ENCODE measurements at places on chromosomes 7 and 10. TPM values are rescaled to one million over a fixed set of nuclear protein-coding genes. Genes with fewer than 3 reads are reported as not detected.

DNA sequence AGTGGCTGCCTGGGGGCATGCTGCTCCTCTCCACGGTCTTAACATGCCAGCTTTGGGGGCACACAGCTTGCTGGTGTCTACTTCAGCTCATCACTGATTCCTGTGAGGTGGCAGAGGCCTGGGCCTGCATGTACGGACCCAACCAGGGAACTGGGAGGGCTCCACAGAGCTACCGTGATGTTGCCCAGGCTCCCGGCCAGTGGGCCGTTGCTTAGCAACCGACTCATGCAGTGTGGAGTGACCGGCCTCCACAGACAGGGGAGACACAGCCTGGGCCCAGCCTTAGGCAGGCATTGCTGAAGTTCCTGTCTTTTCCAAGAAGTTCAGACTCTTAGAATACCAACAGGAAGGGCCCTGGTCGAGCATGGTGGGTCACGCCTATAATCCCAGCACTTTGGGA lies 25.8 kb upstream of the SH2B2 start:
- no peak for DNase-seq
- no peaks in the 10 kb centered on the region for H3K27me3 ChIP-seq
- no peaks in the 10 kb centered on the region for H3K36me3 ChIP-seq
- H3K4me3 ChIP-seq, result no peak overlapping the region
- H3K4me1 ChIP-seq, result no peaks in the 10 kb centered on the region
- H3K27ac ChIP-seq, result no peak overlapping the region

DNA sequence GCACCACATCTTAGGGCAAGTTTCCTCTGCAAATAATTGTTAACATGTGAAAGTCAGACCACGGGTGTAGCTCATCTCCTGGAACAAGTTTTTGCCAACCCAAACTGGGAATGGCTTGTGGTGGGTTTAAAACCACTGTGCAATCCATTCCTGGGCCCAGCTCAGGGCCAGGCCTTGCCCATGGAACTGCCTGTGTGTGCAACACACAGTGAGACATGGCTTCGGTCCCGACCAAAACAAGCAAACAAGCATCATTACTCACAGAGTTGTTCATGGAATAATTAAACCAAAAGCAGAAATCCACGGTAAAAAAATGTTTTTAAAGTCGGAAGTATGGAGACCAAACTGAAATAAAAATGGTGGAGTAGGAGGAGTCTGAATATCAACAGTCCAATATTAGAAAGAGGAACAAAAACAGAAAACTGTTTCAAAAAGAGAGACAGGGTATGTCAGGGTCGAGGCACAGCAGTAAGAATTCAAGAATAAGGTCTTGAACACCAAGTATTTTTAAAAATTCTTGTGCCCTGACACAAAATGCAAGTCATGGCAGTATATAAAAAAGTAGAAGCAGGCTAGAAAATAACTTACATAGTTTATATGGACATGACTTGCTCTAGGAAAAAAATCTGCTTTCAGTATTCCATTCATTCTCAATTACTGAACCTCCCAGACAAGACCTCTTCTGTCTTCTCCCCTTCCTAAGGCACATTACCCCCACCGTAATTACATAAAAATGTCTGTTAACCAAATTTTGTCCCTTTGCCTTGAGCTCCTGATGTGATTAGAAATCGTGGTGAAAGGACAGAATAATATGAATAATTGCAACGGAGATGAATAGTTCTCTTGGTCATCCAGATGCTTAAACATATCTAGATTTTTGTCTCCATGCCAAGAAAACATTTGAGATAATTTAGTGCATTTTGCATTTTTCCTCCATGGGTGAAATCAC lies 88.4 kb downstream of the FAS start:
- no peaks in the 10 kb centered on the region for H3K27me3 ChIP-seq
- H3K36me3 ChIP-seq, result no peaks in the 10 kb centered on the region
- DNase-seq, result no peak
- no peak overlapping the region for H3K4me3 ChIP-seq

GRCh38 chr10:97425964-97426775 lies at the start of gene PGAM1:
Gene PGAM1, plus strand, starts transcription at chr10:97426191. Its CDS starts 117 bp downstream, at chr10:97426308.
- no peaks in the 10 kb centered on the region for H3K27me3 ChIP-seq
- H3K36me3 ChIP-seq, result peaks cover 21% of the 10 kb centered on the region
- DNase-seq, result peak; percentile 99

- no peak for DNase-seq
- H3K4me3 ChIP-seq, result no peak overlapping the region
- H3K27ac ChIP-seq, result no peak overlapping the region
Observed at GRCh38 chr7:120274899-120275298, 1.9 kb downstream of the KCND2 start.

DNA sequence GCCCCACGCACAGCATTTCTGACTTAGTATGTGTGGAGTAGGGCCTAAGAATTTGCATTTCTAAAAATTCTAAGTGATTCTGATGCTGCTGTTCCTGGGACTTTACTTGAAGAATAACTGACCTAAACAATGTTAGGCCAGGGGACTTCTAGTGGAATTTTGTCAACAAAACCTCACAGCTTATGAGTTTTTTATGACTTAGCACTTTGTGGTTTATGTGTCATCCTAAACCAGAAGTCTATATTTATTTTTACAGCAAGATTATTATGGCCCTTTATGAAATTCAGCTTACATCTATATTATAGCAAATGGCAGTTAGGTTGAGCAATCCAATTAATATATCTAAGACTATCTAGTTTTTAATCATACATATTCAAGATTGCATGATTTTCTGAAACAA lies 24.6 kb upstream of the BET1 start:
- no peak overlapping the region for H3K4me3 ChIP-seq
- H3K4me1 ChIP-seq, result no peaks in the 10 kb centered on the region
- no peak overlapping the region for H3K27ac ChIP-seq
- H3K36me3 ChIP-seq, result no peaks in the 10 kb centered on the region

GRCh38 chr7:112782498-112782897 lies 7.7 kb downstream of the TMEM168 start:
- no peaks in the 10 kb centered on the region for H3K27me3 ChIP-seq
- H3K4me3 ChIP-seq, result no peak overlapping the region
- H3K27ac ChIP-seq, result no peak overlapping the region
- H3K4me1 ChIP-seq, result no peaks in the 10 kb centered on the region
- no peak for DNase-seq

GRCh38 chr7:76357475-76358010 lies 1.2 kb downstream of the YWHAG start:
- peaks cover 62% of the 10 kb centered on the region for H3K4me1 ChIP-seq
- no peaks in the 10 kb centered on the region for H3K27me3 ChIP-seq
- DNase-seq, result no peak
- H3K36me3 ChIP-seq, result peaks cover 3% of the 10 kb centered on the region

DNA sequence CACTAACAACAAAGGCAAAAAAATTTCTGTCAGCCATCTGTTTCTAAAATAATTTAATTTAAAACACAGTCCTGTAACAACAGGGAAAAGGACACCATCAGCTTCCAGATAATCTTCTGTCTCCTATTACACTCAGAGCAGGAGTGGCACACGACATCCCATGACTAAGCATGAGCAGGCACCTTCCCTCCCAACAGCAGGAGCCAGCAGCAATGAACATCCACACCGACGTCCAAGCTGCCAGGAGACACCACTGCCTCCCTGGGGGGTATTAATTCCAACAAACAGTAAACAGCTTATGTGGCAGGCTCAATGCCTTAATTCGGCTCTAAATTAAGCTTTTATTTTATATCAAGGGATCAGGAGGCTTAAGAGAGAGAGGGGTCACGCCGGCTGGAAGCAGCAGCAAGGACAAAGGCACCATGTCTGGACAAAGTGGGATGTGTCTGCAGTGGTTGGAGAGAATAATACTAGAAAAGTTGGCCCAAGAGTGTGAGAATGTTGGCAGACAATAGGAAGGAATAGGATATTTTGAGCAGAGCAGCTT lies 45.7 kb downstream of the KIAA1549 start:
- H3K4me1 ChIP-seq, result no peaks in the 10 kb centered on the region
- no peak overlapping the region for H3K4me3 ChIP-seq
- H3K27ac ChIP-seq, result no peak overlapping the region
- peak; percentile 67 for DNase-seq

GRCh38 chr7:20412032-20412431 lies 81.3 kb downstream of the ITGB8 start:
- peaks cover 17% of the 10 kb centered on the region for H3K4me1 ChIP-seq
- no peak for DNase-seq
- H3K36me3 ChIP-seq, result no peaks in the 10 kb centered on the region
- H3K27me3 ChIP-seq, result no peaks in the 10 kb centered on the region

DNA sequence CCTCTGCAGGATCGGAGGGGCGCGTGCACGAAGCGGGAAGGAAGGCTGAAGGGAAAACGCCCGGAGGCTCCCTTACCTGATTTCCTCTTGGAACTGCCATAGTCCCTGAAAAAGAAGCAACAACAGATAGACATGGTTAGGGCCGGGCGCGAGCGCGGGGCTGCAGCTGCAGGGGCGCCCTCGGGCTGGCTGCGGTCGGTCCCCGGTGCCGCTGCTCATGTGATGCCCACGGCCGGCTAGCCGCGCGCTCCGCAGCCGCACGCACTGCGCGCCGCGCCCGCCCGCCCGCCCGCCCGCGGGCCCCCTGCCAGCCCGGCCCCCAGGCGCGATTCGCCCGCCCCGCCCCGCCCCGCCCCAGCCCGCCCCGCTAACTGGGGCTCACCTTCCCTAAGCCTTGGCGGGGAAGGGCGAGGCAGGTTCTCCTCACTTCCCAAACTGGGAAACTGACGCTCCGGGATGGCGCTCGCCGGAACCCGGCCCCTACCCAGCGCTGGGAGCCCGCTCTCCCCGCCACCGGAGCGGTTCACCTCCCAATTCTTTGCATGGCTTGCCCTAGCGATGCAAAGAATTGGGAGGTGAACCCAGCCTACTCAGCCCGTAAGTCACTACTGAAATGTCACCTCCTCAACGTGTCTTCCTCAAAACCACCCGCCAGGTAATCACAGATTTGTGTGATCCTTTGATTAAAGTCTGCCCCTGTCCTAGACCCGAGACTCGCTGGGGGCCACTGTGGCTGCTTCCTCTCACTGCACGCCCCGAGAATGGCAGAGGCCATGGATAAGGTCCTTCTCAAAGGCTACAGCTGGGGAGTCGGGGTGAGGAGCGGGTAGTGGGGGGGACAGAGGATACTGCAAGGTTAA lies 162.2 kb downstream of the SH3PXD2A start:
- H3K4me1 ChIP-seq, result peaks cover 28% of the 10 kb centered on the region
- peaks cover 32% of the 10 kb centered on the region for H3K27me3 ChIP-seq

- no peak overlapping the region for H3K27ac ChIP-seq
- H3K4me1 ChIP-seq, result no peaks in the 10 kb centered on the region
- peaks cover 66% of the 10 kb centered on the region for H3K36me3 ChIP-seq
- H3K27me3 ChIP-seq, result no peaks in the 10 kb centered on the region
Observed at GRCh38 chr7:96183163-96183670, 138.7 kb downstream of the SLC25A13 start.

DNA sequence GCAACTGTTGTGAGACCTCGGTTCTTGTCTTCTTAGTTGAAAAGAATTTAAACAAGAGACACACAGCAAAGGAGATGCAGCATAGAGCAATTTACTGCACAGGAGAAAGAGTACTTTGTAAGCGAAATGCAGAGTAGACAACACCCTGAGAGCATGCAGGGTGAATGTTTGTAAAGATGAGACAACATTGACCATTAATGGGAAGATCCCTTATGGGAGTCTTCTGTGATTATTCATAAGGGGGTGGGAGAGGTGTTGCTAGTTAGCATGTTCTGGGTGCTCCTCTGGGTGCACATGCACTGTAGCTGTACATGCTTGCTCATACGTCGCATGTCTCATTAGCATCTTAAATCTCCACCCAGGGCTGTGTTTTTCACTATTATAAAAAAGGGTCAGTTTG lies 62.3 kb downstream of the CLRN3 start:
- H3K4me1 ChIP-seq, result no peaks in the 10 kb centered on the region
- no peaks in the 10 kb centered on the region for H3K36me3 ChIP-seq
- H3K27ac ChIP-seq, result no peak overlapping the region
- DNase-seq, result no peak

DNA sequence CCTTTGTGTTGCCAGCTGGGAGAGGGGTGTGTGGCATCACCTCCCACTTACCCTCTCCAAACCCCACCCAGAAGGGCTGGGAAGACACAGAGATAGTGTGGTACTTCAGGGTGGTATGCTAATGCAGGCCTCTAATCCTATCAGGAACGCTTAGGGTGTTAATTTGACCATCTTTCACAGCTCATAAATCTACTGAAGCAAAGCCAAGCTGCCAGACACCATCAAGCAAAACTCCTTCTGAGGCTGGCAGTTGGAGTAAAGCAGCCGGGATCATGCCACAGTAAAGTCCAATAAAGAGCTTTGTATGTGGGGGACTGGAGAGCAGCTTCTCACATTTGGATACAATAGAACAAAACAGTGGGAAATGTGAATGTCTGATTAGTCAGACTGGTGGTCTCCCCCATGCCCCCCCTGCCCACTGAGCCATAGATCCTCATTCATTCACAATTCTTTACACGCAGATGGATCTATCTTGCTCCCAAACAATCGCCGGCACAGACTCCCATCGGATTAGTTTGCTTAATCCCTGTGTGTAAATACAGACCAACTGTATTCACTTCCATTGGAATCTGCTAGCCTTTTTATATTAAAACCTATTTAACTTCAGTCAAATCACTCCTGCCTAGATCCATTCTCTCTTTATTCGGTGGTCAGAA lies 29.6 kb downstream of the FGFBP3 start:
- no peak overlapping the region for H3K4me3 ChIP-seq
- no peaks in the 10 kb centered on the region for H3K27me3 ChIP-seq
- DNase-seq, result no peak
- peaks cover 24% of the 10 kb centered on the region for H3K4me1 ChIP-seq
- H3K27ac ChIP-seq, result no peak overlapping the region

DNA sequence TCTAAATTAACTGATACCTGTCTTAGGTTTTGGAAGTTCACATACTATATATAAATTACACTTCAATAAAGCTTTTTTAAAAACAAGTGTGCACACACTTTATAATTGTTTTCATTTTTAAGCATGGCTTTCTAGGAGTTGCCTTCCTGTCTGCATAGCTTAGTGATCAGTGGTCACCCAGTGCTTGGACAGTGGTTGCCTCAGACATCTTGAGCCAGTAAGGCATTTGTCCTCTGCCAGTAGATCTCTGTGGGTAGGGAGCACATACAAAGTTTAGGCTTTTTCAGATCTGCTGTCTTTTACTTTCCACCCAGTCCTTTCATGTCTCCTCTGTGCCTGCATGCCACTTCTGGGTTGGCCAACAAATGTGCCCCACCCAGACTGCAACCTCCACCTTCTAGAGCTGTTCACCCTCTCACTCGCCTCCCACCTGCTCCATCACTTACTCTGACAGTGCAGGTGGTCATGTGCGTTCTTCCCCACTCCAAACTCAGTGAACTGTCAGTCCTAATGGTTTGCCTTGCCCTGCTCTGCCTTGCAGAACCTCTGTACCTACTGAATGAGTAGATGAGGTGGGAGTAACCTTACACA lies 31.7 kb downstream of the TPST1 start:
- H3K36me3 ChIP-seq, result no peaks in the 10 kb centered on the region
- no peak overlapping the region for H3K27ac ChIP-seq
- H3K4me3 ChIP-seq, result no peak overlapping the region

GRCh38 chr7:55878691-55879090 lies 8.6 kb upstream of the ZNF713 start:
- no peaks in the 10 kb centered on the region for H3K4me1 ChIP-seq
- no peaks in the 10 kb centered on the region for H3K36me3 ChIP-seq
- H3K27me3 ChIP-seq, result no peaks in the 10 kb centered on the region
- H3K27ac ChIP-seq, result no peak overlapping the region
- DNase-seq, result no peak

SEMA3D gene
- 2.6 TPM for total RNA-seq

MACROH2A2 gene
- total RNA-seq, result 16.5 TPM

NUTM2E gene
- total RNA-seq, result 0.43 TPM

NOLC1 gene
- total RNA-seq, result 73.7 TPM

KLLN gene
- not detected for total RNA-seq
